Stimulated activated CD4-positive, alpha-beta T cell treated with anti-CD3 and anti-CD28 coated beads, Interleukin-15, amount 100 ng/mL, for 24 hours (primary cell): ENCODE measurements at places on chromosomes 3 and 15.
A peak's percentile ranks its signal among the peaks of the same experiment; 100 is the strongest.

- DNase-seq: no peak
Measured at GRCh38 chr3:157220211-157220610, 60.3 kb upstream of the CCNL1 start.

DNA sequence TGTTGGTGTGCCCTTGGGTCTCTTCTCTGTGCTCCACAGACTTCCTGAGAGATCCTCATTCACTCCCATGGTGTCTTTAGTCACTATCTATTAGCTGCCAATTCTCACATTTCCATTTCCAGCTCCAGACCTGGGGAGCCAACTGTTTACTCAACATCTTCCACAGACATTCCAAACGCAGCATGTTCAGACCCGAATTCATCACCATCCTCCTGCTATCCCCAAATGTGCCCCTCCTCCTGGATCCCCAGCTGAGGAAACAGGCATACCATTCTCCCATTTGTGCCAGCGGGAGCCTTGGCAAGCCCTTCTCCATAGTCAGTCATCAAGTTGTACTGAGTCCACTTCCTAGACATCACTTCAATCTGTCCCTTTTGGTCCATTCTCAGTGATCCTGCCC lies 67.1 kb downstream of the TAMM41 start:
- DNase-seq: no peak

GRCh38 chr3:72247126-72247525 lies 462.2 kb upstream of the PROK2 start:
- no peak for DNase-seq

DNA sequence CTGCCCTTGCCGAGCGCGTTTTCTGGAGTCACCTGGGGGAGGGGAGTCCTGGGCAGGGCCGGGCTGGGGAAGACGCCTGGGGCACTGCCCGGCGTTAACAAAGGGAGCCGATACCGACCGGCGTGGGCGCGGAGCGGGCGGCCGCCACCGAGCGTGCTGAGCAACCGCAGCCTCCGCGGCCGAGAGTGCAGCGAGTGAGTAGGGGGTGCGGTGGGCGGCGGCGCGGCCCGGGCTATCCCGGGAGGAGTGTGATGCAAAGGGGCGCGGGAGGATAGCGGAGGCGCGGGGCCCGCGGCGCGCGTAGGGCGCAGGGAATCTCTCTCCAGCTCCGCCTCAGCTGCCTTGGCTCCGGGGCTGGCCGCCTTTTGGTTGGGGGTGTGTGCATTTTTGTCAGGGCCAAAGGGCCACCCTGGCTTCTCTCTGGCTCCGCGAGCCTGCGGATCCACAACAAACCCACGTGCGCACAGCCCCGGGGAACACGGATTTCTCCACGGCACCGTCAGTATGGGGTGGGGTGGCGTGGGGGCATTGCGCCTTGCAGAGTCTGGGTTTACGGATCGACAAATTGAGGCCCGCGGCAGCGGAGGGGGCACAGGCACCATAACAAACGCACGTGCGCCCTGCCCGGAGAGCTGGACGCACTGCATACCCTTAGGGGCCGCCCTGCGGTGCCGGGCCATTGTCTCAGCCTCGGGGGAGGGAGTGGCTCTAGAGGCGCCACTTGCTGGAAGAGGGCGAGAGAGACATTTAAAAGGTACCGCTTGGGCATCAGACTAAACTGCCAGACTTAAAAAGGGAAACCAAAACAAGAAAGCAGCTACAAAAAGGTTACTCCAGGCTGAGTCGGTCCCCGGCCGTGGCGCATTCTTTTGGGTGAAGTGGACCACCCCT lies 560 bp downstream of the ST6GAL1 start:
- peak; percentile 72 for DNase-seq

GRCh38 chr3:98531622-98532274 lies at the start of gene GPR15:
Gene GPR15, plus strand, starts transcription at chr3:98531978. Its CDS starts 56 bp downstream, at chr3:98532034.
- no peak for DNase-seq
